Natural killer cell (primary cell): ENCODE measurements at places on chromosomes 2 and 18.

- H3K36me3 ChIP-seq, result no peaks in the 10 kb centered on the region
- H3K4me1 ChIP-seq, result no peaks in the 10 kb centered on the region
- no peaks in the 10 kb centered on the region for H3K27me3 ChIP-seq
- H3K4me3 ChIP-seq, result no peak overlapping the region
These were observed 141.1 kb downstream of the HNMT start for GRCh38 chr2:138105358-138105757.

DNA sequence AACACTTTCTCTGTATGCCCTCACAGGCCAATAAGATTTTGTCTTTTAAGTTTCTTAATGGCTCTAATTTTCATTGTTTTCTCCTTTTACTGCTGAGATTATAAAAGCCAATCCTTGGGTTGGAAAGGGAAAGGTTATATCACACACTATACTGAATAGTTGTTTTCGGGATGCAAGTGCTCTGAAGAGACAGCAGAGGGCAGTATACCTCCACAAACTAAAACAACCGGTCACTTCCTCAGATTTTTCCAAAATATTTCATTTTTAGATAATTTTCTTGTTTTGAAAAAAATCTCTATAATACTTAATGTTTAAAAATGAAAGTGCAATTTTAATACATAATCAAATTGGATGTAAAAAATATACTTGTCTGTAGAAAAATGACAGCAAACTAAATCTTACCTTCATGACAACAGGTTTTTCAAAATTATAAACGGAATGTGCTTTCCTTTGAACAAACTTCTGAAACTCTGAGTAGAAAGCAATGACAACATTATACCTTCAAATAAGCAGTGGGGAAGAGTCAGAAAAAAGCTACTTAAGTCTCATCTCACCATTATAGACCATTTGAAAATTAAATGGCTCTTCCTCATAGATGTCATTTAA is 82.7 kb downstream of the ORC4 start:
- no peak for DNase-seq
- H3K4me1 ChIP-seq, result no peaks in the 10 kb centered on the region
- peaks cover 58% of the 10 kb centered on the region for H3K36me3 ChIP-seq
- H3K27ac ChIP-seq, result no peak overlapping the region
- no peaks in the 10 kb centered on the region for H3K27me3 ChIP-seq

- H3K4me3 ChIP-seq, result no peak overlapping the region
- H3K4me1 ChIP-seq, result no peaks in the 10 kb centered on the region
- no peak for DNase-seq
- H3K36me3 ChIP-seq, result no peaks in the 10 kb centered on the region
These were observed 12.6 kb downstream of the ERMN start for GRCh38 chr2:157312866-157313486.

GRCh38 chr2:120826716-120827410 is 91.2 kb downstream of the GLI2 start:
- no peak for DNase-seq
- no peaks in the 10 kb centered on the region for H3K36me3 ChIP-seq
- no peak overlapping the region for H3K4me3 ChIP-seq
- H3K27ac ChIP-seq, result no peak overlapping the region
- no peaks in the 10 kb centered on the region for H3K27me3 ChIP-seq
- no peaks in the 10 kb centered on the region for H3K4me1 ChIP-seq

DNA sequence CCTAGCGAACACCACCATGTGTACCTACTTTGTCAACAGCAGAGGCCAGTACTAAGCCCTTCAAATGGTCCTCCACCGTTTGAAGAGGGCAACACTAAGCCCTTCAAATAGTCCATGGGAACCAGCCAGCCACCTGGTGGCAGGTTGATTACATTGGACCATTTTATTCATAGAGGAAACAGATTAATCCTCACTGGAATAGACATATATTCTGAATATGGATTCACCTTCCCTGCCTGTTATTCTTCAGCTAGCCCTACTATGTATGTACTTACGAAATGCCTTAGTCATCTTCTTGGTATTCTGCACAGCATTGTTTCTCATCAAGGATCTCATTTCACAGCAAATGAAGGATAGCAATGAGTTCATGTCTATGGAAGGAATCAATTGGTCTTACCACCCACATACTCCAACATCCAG is 10.0 kb upstream of the ZNF396 start:
- peaks cover 4% of the 10 kb centered on the region for H3K4me1 ChIP-seq
- no peak overlapping the region for H3K27ac ChIP-seq
- peak; percentile 29 for DNase-seq
- peaks cover 2% of the 10 kb centered on the region for H3K27me3 ChIP-seq

GRCh38 chr2:218570850-218571249 is 2.2 kb downstream of the CNOT9 start:
- peak overlapping the region; percentile 98 for H3K27ac ChIP-seq
- H3K36me3 ChIP-seq, result peaks cover 20% of the 10 kb centered on the region
- H3K27me3 ChIP-seq, result no peaks in the 10 kb centered on the region
- DNase-seq, result no peak
- H3K4me3 ChIP-seq, result no peak overlapping the region

DNA sequence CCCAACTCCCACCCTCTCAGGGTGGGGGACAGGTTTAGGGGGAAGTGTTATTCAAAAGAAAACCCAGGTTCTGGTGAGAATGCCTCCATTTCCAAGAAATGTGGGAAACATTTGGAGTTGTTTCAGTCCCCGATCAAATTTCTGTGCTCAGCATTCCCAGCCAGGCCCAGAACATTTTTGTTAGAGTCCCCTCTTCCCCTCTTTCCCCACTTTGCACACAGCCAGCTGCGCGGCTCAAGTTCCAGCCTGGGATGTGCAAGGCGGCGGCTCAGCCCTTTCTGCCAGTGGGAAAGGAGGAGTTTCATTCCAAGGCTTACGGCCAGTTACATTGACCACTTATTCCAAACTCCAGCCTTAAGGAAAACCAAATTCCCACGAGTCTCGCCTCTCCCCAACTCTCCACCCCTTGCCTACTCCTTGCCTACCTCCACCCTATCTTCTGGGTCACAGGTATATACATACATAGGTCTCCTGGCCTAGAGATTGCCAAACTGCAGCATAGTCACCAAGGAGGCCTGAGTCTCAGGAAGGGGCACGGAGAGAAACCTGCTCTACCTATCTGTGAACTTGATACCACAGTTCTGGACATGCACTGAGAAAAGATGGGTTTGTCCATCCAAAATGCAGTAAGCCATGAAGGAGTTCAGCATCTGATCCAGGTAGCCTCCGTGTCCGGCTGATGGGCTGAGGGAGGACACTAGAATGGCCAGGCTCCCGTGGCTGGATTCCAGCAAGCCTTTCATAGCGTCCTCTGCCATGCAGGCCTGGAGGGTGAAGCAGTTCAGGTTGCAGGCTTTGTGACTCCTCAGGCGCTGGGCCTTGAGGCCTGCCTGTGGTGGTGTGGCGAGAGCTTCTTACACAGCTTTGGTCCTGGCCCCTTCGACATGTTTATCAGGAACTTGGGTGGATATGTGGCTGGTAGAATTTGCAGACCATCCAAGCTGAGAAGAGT is 154.5 kb downstream of the ZFP36L2 start:
- H3K27me3 ChIP-seq, result no peaks in the 10 kb centered on the region
- H3K27ac ChIP-seq, result no peak overlapping the region
- no peaks in the 10 kb centered on the region for H3K36me3 ChIP-seq

- H3K4me1 ChIP-seq, result no peaks in the 10 kb centered on the region
- H3K36me3 ChIP-seq, result no peaks in the 10 kb centered on the region
- H3K4me3 ChIP-seq, result no peak overlapping the region
These were observed 72.7 kb upstream of the ZCCHC2 start for GRCh38 chr18:62450175-62450545.

- no peak overlapping the region for H3K27ac ChIP-seq
- no peaks in the 10 kb centered on the region for H3K4me1 ChIP-seq
- no peaks in the 10 kb centered on the region for H3K27me3 ChIP-seq
- no peak for DNase-seq
- no peaks in the 10 kb centered on the region for H3K36me3 ChIP-seq
- H3K4me3 ChIP-seq, result no peak overlapping the region
These were observed 238.2 kb upstream of the SOX11 start for GRCh38 chr2:5454051-5454390.

DNA sequence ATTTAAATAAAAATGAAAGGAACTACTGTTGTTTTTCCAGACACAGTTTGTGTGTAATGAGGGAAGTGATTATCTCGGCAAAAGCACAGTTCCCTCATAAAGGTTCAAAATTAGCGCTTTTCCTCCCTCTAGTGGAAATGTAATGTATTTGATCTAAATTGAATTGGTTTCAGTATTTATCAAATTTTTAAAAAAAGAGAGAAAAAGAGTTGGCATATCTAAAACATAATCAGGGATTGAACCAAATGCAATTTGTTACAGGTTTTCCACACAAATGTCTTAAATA is 37.5 kb downstream of the CMPK2 start:
- H3K27ac ChIP-seq, result no peak overlapping the region
- H3K27me3 ChIP-seq, result no peaks in the 10 kb centered on the region
- no peak for DNase-seq
- H3K36me3 ChIP-seq, result no peaks in the 10 kb centered on the region
- no peaks in the 10 kb centered on the region for H3K4me1 ChIP-seq

DNA sequence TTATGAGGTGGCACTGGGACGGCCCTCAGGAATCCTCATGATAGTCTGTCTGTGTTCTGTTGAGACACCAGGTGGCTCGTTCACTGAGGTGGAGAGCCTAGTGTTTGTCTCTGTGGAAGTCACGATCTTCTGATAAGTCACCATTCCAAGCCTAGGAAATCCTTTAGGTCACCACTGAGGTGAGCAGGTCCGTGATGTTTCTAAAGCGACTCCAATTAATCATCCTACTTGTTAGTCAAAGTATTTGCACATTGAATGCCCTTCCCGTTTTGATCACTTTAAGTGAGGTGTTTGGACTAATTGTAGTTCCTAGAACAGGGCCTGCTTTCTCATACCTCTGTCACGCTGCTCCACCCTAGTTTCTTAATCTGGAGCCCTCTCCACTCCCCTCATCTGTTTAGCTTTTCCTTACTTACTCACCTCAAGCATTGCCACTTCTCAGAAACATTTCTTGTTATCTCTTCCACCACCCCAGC is 28.0 kb upstream of the DSG3 start:
- no peak for DNase-seq
- H3K36me3 ChIP-seq, result no peaks in the 10 kb centered on the region
- H3K27ac ChIP-seq, result no peak overlapping the region
- H3K4me3 ChIP-seq, result no peak overlapping the region
- H3K4me1 ChIP-seq, result no peaks in the 10 kb centered on the region

DNA sequence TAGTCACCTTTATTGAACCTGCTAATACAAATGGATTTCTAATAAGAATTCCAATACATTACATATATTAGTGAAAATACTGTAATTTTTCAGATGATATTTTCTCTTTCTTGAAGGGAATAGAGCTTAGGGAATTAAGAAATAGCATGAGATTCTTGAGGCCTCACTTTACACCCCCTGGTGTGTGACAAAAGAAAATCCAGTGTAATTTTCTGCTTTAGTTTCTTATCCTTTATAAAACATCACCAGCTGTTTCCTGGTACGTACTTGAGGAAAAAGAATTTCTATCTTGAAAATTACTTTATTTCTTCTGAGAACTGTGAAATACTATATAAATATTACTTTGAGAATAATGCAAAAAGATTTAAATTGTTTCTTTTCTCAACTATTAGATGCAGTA is 71.6 kb downstream of the CLIP4 start:
- DNase-seq, result no peak
- no peaks in the 10 kb centered on the region for H3K4me1 ChIP-seq
- H3K27ac ChIP-seq, result no peak overlapping the region

DNA sequence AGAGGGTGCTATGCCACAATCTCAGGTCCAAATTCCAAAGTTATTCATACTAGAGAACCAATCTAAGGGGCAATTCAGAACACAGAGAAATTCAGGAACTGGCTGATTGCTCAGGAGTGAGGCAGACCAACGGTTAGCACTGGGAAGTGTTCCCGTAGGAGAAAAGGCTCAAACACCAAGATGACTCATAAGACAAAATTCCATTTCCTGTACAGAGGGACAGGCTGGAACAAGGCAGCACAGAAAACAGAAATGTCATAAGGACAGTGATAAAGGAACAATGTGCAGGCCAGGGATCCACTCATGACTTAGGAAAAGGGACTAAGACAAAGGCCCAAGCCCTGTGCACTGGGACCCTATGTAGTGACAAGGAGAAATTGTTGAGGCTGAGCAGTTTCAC is 54.2 kb downstream of the PDE1A start:
- no peak overlapping the region for H3K27ac ChIP-seq
- no peak for DNase-seq
- no peak overlapping the region for H3K4me3 ChIP-seq
- no peaks in the 10 kb centered on the region for H3K27me3 ChIP-seq
- no peaks in the 10 kb centered on the region for H3K4me1 ChIP-seq

DNA sequence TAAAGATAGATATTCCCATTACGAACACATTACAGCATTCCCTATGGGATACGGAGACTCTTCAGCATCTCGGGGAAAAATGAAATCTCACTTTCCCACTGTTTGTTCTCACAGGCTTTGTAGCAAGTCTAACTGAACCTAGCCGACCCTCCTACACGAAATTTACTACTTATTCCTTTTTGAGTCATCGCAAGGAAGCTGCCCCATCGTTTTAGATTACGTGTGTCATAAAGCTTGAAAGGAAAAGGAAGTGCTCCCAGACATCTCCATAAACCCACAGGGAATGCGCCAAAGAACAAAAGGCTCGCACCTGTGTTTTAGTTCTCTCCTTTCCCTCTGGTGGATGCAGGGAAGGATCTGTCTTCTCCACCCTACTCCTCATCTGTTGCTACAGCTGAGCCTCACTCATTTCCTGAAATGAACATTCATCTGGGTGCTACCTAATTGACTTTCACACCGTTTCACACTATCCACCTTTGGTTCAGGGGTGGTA is 76.2 kb upstream of the STK39 start:
- H3K36me3 ChIP-seq, result no peaks in the 10 kb centered on the region
- no peak for DNase-seq
- no peak overlapping the region for H3K4me3 ChIP-seq
- H3K4me1 ChIP-seq, result no peaks in the 10 kb centered on the region
- H3K27ac ChIP-seq, result no peak overlapping the region

GRCh38 chr2:139744273-139744672 is 964.1 kb upstream of the NXPH2 start:
- DNase-seq, result no peak
- H3K27ac ChIP-seq, result no peak overlapping the region
- no peaks in the 10 kb centered on the region for H3K4me1 ChIP-seq
- no peaks in the 10 kb centered on the region for H3K27me3 ChIP-seq
- no peak overlapping the region for H3K4me3 ChIP-seq

DNA sequence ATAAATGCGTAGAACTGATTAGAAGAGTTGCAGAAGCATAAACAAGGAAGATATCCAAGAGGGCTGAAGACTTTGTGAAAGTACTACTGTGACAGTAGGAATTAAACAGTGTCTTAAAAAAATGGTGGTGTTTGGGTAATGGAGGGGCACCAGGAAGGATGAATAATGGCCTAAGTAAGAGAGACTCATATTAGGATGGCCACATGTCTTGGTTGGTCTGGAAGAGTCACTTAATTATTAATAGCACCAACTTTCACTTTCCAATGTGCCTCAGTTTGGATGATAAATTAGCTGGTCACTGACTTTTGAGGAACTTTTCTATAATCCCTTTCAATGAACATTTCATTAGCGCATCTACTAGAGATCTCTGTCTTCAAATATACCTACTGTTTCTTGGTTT is 372.2 kb downstream of the NYAP2 start:
- no peaks in the 10 kb centered on the region for H3K36me3 ChIP-seq
- DNase-seq, result no peak
- H3K4me3 ChIP-seq, result no peak overlapping the region
- H3K4me1 ChIP-seq, result no peaks in the 10 kb centered on the region
- no peak overlapping the region for H3K27ac ChIP-seq

GRCh38 chr2:68152681-68153347 is 4.9 kb upstream of the PNO1 start:
- H3K4me3 ChIP-seq, result no peak overlapping the region
- H3K4me1 ChIP-seq, result peaks cover 4% of the 10 kb centered on the region
- H3K27ac ChIP-seq, result no peak overlapping the region
- DNase-seq, result no peak
- H3K27me3 ChIP-seq, result no peaks in the 10 kb centered on the region
